A549 treated with GW870086 at 1 μM for 4 hours (cell line): ENCODE measurements at places on chromosomes 1 and 21. TPM values are rescaled to one million over a fixed set of nuclear protein-coding genes. Genes with fewer than 3 reads are reported as not detected.

SLC5A9 gene
- total RNA-seq, result 0.21 TPM in 1 of 5 replicates, not detected in the others

FCER1G gene
- 0.46 to 0.74 TPM in 2 of 5 replicates, not detected in the others for total RNA-seq

FNBP1L gene
- total RNA-seq, result 16.0 to 27.2 TPM (median 25.3 TPM) in 5 replicates

CEP170 gene
- total RNA-seq, result 21.2 to 35.3 TPM (median 27.8 TPM) in 5 replicates

TMEM61 gene
- 0.13 to 0.62 TPM (median 0.55 TPM) in 5 replicates for total RNA-seq

TNFRSF4 gene
- total RNA-seq, result 0.12 to 0.22 TPM in 2 of 5 replicates, not detected in the others

KIF17 gene
- total RNA-seq, result 1.4 to 2.4 TPM (median 1.6 TPM) in 5 replicates

TMEM35B gene
- total RNA-seq, result 13.5 to 18.4 TPM (median 16.2 TPM) in 5 replicates

RNU1-4 gene
- total RNA-seq, result 36.3 TPM in 1 of 5 replicates, not detected in the others

S100A7 gene
- total RNA-seq, result not detected in 5 replicates

KLF17 gene
- total RNA-seq, result 0.57 to 0.67 TPM (median 0.63 TPM) in 5 replicates

OR2G6 gene
- not detected in 5 replicates for total RNA-seq

ITGB2 gene
- total RNA-seq, result 0.50 to 1.0 TPM (median 0.66 TPM) in 5 replicates

RPE65 gene
- total RNA-seq, result not detected in 5 replicates

PLK3 gene
- total RNA-seq, result 14.8 to 20.8 TPM (median 19.6 TPM) in 5 replicates

PDIK1L gene
- total RNA-seq, result 1.6 to 2.1 TPM (median 2.0 TPM) in 5 replicates

TDRD5 gene
- 0.05 to 0.11 TPM (median 0.08 TPM) in 3 of 5 replicates, not detected in the others for total RNA-seq

LINGO4 gene
- total RNA-seq, result not detected in 5 replicates
